ENCODE measurements at places on chromosomes 5 and 9.
A peak's percentile ranks its signal among the peaks of the same experiment; 100 is the strongest.

GRCh38 chr5:32332361-32332760 is 19.6 kb upstream of the MTMR12 start:
- DNase-seq = no peak

DNA sequence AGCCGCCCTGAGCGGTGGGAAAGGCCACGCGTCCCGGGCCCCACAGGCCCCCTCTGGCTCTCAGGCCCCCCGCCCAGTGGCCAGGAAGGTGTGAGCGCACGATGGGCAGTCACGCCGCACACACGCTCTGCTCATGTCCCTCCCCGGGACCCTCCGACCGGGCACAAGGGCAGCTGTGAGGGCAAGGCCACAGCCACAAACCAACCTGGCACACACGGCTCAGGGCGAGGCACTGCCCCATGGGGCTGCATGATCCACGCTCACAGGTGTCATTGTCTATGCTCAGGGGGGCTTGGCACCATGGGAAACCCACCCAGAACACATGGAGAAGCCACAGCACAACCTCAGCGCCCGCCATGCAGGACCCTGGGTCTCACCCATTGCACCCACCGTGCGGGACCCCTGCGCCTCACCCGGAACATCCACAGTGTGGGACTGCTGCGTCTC is 51.3 kb downstream of the SLC12A7 start:
- no peak for DNase-seq

DNA sequence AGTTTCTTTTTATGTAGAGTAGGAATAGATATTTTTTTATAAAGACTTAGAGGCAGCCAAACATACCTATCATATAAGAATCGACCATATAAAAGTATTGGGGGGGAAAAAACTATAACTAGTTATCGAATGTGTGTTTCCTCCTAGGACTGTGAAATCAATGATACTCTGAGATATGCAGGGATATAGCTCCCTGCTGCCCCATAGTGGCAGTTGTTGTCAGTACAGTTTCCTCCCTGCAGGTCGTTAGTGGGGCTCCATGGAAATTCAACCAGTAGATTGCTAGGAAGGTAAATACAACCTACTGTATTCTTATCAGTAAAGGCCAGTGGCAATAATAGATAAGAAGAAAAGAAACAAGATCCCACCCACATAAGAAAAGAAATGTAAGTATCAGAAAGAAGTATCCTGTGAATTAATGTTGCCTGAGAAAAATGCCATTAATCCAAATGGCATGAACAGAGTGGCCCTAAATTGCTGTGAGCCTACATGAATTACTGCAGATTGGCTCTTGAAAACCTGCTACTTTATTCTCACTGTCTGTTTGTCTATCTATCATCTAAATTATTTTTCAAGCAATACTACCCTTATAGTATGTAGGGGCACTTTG is 136.9 kb upstream of the FBN2 start:
- peak; percentile 62 for DNase-seq

- DNase-seq = no peak
Observed at GRCh38 chr9:25857147-25857546, 178.9 kb upstream of the TUSC1 start.

GRCh38 chr9:79812507-79813257 is 240.9 kb downstream of the TLE4 start:
- DNase-seq = no peak

GRCh38 chr9:120904978-120905301 is 21.7 kb downstream of the TRAF1 start:
- DNase-seq = no peak

- DNase-seq = no peak
Observed at GRCh38 chr5:155087036-155087435, 73.5 kb downstream of the KIF4B start.

GRCh38 chr5:109533751-109534272 is 124.0 kb upstream of the PJA2 start:
- no peak for DNase-seq

DNA sequence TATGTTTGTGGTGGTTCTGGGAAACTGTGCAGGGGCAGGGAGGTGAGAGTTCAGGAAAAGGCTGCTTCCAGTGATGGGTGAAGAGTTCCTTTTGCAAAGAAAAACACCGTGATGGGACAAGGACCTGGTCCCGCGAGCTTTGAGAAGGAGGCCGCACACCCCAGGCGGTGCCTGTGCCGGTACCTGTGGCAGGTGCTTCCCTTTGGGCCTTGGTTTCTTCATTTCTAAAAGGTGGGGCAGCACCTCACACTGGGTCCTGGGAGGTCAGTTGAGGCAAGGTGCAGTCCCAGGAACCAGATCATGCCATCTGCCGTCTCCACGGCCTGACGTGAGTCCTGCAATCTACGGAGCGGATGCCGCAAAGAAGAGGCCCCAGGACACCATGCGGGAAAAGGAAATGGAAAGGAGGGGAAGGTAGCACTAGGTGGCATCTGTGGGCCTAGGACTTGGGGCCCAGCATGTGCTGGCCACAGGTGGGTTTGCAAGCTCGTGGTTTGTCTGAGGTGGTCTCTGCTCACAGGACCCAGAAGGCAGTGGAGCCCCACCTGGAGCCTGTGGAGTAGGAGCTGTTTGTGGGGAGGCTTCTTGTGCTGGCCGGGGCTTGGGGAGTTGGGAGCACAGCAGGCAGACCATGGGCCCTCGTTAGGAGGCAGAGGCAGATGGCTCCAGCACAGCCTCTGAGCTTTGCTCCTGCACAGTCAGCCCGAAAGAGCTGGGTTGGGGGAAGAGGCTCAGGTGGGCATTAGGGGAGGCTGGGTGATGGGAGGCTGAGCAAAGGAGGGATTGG is 131.6 kb downstream of the CACNA1B start:
- peak; percentile 17 for DNase-seq

All from H9 (cell line).